ENCODE measurements at places on chromosomes 7 and 10. TPM values are rescaled to one million over a fixed set of nuclear protein-coding genes. Genes with fewer than 3 reads are reported as not detected.

The ELN gene
- 0.06 TPM for total RNA-seq

The DENND2A gene
- total RNA-seq = not detected

The FANK1 gene
- total RNA-seq = 0.25 TPM

The FOXI2 gene
- not detected for total RNA-seq

The SUN3 gene
- total RNA-seq = not detected

The PRXL2A gene
- 12.1 TPM for total RNA-seq

The LLCFC1 gene
- total RNA-seq = not detected

The SNX10 gene
- 46.9 TPM for total RNA-seq

The CDNF gene
- total RNA-seq = 1.0 TPM

The ABLIM1 gene
- 47.7 TPM for total RNA-seq

The UNC5B gene
- total RNA-seq = 0.15 TPM

The BCL7B gene
- 68.7 TPM for total RNA-seq

The RAPGEF5 gene
- total RNA-seq = 0.46 TPM

The CDHR3 gene
- 0.44 TPM for total RNA-seq

The LMOD2 gene
- not detected for total RNA-seq

The AS3MT gene
- not detected for total RNA-seq

The SIRT1 gene
- 30.6 TPM for total RNA-seq

The SUGCT gene
- total RNA-seq = 1.1 TPM

The RINT1 gene
- total RNA-seq = 29.7 TPM

The TMEM229A gene
- not detected for total RNA-seq

The NAT16 gene
- total RNA-seq = not detected

The ZNF777 gene
- total RNA-seq = 19.3 TPM

All from activated CD8-positive, alpha-beta memory T cell treated with anti-CD3 and anti-CD28 coated beads for 36 hours (primary cell).